ENCODE measurements at places on chromosomes 5 and 9. TPM values are rescaled to one million over a fixed set of nuclear protein-coding genes. Genes with fewer than 3 reads are reported as not detected.

GRCh38 chr9:12658531-12659209 is 34.5 kb upstream of the TYRP1 start:
- DNase-seq, result no peak

MTX3 gene
- not detected for polyA plus RNA-seq

DNA sequence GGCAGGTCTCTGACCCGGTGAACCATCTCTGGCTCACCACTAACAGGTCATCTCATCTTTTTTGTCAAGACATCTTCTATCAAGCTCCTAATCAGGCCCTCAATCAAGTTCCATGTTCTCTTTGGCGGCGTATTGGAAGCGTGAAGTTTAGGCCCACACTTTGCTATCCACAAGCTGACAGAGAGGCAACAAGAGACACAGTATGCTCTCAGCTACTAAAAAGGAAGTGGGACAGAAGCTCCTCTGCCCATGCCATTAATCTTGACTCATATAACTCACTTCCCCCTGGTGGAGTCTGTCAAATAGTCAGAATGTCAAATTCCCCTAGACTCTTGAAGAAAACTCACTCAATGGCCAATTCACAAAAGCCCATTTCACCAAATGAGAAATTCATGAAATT is 77.6 kb upstream of the TMC1 start:
- peak; percentile 43 for DNase-seq

DNA sequence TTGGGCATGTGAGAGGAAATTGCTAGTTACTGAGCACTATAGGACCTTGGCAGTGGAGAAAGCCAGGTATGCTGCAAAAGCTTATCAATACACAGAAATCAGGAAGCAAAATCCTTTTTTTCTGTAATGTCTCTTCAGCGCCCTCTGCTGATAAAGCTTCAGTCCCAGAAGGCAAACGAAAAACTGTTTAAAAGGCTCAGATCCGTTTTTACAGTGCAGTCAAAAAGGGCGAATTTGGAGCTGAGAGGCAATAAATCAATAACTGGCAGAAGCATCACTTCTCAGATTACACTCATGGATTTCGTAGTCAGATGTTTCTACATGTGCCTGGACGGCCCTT is 1.1 kb upstream of the MAN2A1 start:
- DNase-seq, result peak; percentile 42

- DNase-seq, result no peak
These were observed 41.0 kb upstream of the HCN1 start for GRCh38 chr5:45737153-45737552.

CA9 gene
- polyA plus RNA-seq, result not detected

ENTPD8 gene
- polyA plus RNA-seq, result not detected

GRCh38 chr5:109318455-109319108 is 91.2 kb downstream of the PJA2 start:
- no peak for DNase-seq

Data from naive B cell (primary cell).